ENCODE measurements at places on chromosomes 5 and 9.

DNA sequence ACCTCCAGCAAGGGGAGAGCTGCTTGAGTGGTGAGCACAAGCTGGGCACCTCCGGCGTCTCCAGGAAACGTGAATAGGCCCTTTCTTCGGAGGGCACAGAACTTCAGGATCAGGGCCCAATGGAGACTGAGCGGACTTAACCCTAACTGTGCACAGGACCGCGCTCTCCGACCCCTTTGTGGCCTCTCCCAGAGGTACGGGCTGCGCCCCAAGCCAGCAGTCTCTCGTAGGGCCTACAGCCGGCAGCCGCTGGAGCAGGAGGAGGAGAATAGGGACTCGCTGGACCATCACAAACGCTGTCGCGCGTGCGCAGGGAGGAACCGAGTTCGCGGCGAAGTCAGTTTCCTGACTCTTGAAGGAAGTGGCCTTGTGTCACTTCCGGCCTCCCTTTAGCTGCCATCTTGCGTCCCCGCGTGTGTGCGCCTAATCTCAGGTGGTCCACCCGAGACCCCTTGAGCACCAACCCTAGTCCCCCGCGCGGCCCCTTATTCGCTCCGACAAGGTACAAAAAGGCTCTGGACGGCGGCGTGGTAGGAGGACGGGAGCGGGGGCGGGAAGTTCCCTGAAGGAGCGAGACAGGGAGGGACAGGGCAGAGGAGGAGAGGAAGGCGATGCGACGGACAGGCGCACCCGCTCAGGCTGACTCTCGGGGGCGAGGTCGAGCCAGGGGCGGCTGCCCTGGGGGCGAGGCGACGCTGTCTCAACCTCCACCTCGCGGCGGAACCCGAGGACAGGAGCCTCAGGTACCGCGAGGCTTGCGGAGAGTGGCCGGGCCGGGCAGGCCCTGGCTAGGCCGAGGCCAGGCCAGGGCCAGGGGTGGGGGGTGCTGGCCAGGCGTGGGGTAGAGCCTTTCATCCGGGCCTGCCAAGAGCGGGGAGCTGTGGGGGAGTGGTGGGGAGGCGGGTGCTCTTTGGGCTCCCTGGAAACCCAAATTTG, at the start of gene BTF3:
Gene BTF3 (plus strand): TSS at position 386 of the 936 bp plus-strand sequence. CDS start 226 bp downstream, at position 612.
- DNase-seq: peak; percentile 98

DNA sequence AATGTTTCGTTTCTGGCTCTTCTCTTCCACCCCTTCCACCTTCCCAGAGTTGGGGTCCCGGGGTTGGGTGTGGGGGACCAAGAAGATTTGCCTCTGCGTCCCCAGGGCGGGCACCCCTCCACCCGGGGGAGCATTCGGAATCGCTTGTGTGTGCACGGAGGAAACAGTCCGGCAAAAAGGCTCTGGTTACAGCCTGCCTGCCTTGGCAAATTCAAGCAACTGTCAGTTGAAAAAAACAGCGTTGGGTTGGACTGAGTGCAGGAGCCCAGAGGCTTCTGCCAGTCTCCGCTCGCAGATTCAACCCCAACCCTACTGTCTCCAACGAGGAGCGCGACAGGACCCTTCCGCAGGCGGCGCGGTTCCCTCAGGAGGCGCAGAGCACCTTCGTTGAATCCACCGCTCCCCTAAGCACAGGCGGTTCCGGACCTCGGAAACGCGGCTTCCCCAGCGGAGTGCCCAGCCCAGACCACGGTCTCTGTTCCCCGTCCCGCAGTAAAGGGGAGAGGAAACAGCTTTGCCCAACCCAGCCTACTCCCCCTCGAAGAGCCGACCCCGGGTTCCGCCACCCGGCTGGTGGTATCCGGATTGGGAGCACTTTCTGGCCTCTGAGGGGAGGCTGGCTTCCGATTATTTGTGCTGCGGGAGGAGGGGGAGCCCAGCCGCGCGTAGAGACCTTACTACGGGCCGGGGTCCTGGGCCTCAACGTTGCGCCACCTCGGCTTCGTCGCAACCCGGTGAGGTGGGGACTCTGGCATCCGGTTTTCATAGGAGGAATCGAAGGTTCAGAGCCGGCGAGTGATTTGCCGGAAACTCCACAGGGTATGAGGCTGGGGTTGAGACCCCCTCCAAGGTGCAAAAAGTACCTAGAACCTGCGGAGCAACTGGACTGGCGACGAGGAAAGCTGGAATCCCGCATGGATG, 9.6 kb downstream of the LHX6 start:
- peak; percentile 54 for DNase-seq

- DNase-seq: peak; percentile 81
Observed at GRCh38 chr9:83583151-83584014, 39.6 kb upstream of the IDNK start.

DNA sequence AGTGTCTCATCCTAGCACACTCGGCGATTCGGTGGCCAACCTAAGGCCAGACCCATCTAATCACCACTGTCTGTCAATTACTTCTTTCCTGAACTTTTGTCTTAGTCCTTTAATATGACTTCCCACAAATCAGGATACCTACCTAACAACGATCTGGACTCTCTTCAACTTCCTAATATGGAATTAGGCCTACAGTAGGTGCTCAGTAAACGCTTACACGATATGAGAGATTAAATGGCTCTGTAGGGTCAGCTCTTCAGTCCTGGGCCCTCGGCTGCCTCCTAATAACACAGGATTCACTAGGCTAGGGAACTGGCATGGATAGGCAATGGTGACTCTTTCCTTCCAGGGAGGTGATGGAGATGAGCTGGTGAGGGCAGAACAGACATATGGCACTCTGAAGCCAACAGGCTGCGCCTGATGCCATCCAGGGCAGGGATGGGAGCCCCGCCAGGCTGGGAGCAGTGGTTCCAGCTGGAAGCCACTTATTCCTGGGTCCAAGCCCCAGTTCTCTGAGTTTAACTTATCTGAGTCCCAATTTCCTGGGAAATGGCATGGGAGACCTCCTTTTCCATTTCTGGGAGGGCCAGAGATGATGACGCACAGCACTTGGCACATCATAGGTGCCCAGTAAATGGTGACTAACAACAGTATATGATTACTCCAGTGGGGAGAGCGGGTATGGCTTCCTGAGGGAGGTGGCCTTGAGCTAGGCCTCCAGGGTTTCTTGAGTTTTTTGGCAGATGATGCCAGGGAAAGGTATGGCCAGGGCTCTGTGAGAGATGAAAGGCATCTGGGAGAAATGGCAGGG, 7.3 kb downstream of the PDGFRB start:
- no peak for DNase-seq

GRCh38 chr9:81596679-81597418, 92.5 kb downstream of the TLE1 start:
- peak; percentile 93 for DNase-seq

GRCh38 chr9:107131108-107131799, 151.8 kb upstream of the RAD23B start:
- DNase-seq: peak; percentile 52

DNA sequence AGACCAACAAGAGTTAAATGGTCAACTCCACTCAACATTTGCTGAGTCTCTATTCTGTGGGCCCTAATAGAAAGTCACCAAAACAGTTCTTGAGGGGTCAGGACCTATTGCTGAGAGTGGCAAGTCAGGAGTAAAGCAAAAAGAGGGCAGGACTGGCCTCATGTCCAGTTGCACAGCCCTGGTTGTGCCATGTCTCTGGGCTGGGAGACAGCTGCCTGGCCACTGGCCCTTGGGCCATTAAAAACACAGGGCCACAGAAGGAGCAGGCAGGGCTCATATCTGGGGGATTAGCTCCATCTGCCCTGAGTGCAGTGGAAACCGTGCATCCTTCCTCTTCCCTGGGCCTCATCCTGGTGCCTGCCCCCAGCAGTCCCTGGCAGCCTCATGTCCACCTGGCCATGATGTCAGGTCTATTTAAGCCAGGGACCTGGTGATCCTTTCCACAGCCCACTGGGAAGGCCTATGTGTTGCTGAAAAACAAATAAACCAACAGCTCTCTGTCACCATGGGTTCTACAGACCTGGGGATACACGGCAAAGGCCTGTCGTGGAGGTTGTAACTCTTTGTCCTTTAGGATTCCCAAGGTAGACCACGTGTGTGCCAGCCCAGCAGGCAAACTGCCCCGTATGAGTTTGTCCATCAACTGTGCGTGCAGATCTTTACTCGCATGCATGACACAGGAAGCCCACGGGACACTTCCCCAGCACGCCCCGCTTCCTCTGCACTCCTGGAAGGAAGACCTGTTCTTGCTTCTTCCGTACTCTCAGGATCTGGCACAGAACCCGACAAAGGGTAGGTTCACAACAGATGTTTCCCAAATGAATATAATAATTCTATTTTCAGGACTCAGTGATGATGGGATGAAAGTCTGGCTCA, 148.8 kb downstream of the MTX3 start:
- DNase-seq: no peak

- DNase-seq: no peak
Observed at GRCh38 chr5:133527311-133527710, 85.0 kb downstream of the FSTL4 start.

- DNase-seq: peak; percentile 11
Observed at GRCh38 chr9:33024126-33024965, 727 bp upstream of the DNAJA1 start.

- DNase-seq: no peak
Observed at GRCh38 chr5:55925712-55926111, 69.1 kb downstream of the IL6ST start.

DNA sequence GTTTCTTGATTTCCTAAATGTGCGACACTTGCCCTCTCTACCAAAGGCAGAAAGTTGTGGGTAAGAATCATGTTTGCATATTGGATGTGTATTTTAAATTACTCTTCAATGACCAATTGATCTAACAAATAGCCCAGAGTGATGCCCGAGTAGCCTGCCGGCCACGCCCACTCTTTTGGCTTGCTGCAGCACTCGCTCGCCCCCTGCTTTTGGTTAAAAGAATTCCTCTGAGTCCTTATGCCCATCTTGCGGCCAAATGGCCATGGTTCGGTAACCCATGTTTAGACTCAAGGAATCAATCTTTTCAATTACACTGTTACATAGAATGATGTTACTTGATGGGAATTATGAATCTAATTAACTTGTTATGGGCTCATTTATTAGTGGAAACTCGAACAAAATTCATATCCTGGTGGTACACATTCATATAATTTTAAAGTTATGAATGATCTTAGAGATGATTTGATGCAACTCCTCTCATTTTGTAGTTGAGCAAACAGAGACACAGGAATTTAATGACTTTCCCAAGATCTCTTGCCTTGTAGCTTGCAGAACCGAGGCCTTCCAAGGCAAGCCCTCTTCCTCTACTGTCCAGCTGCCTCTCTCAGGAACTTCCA, 36.5 kb downstream of the PPIC start:
- DNase-seq: peak; percentile 77

- DNase-seq: no peak
Observed at GRCh38 chr9:112242147-112242804, 67.2 kb upstream of the SUSD1 start.

DNA sequence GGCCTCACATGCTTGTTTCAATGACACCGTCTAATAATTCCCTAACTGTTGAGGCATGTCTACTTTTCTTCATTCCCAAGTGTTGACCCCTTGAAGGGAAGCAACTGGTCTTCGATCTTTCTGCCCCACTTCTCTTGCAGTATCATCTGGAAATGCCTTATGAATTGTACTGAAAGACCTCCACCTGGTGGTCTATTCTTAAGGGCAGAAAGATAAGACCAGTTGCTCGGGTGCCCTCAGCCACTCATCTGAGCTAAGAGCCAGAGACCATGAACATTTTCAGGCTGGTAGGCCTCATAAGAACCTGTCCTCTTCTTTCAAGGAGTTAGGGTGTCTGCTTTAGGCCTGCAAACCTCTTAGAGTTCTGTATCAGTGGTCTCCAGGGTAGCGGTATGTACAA, 542.5 kb downstream of the CTNND2 start:
- peak; percentile 2 for DNase-seq

GRCh38 chr5:78269088-78269703, 25.3 kb downstream of the AP3B1 start:
- DNase-seq: no peak

GRCh38 chr9:92767066-92768054, 2.7 kb upstream of the BICD2 start:
- no peak for DNase-seq

- DNase-seq: peak; percentile 92
Observed at GRCh38 chr9:105173306-105173705, 71.1 kb upstream of the SLC44A1 start.

DNA sequence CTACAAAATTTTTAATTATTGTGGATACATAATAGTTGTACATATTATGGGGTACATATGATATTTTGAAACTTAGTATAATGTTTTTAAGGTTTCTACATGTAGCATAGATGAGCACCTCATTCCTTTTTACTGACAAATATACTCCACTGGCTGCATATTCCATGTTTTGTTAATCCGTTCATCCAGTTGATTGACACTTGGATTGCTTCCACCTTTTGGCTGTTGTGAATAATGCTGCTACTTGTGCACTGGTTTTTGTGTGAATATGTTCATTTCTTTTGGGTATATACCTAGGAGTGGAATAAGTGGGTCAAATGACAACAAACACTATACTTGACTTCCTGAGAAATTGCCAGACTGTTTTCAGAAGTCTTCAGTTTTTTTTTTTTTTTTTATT, 2.8 kb upstream of the ENTREP1 start:
- no peak for DNase-seq

- DNase-seq: no peak
Observed at GRCh38 chr5:54573812-54574489, 56.4 kb downstream of the SNX18 start.

DNA sequence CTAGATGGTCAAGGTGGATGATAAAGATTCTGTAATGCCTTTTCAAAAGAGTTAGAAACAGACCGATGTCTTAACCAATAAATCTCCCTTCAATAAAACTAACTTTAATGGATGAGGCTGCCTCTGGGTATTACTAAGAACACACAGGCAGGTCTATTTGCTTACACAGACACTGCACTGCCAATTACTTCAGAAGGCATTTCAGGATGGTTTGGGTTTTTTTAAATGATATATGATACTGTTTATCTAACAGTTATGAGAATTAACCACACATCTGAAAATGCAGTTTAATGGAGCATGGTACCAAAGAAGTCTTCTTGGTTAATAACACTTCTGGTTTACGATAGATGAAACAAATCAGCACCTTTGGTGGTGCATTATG, 367.9 kb upstream of the GRAMD2B start:
- no peak for DNase-seq

- peak; percentile 86 for DNase-seq
Observed at GRCh38 chr5:153831973-153832372, 206.7 kb downstream of the FAM114A2 start.

DNA sequence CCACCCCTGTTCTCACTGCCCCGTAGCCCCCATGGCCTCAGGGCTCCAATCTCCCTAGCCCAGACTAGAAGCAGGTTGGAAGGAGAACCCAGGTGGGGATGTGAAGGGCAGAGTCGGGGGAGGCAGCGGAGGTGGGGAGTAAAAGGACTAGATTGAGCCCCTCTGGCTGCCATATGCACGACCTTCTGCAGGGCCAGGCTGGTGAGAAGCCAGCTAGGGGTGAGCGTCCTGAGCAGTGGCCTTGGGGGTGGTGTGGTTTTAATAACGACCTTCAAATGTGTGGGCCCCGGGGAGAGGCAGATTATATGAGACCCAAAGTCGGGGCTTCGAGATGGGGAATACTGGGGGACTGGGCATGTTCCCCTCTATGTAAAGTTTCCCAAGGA, 139.5 kb downstream of the C9orf50 start:
- no peak for DNase-seq
